ENCODE measurements at places on chromosomes 5 and 9.

DNA sequence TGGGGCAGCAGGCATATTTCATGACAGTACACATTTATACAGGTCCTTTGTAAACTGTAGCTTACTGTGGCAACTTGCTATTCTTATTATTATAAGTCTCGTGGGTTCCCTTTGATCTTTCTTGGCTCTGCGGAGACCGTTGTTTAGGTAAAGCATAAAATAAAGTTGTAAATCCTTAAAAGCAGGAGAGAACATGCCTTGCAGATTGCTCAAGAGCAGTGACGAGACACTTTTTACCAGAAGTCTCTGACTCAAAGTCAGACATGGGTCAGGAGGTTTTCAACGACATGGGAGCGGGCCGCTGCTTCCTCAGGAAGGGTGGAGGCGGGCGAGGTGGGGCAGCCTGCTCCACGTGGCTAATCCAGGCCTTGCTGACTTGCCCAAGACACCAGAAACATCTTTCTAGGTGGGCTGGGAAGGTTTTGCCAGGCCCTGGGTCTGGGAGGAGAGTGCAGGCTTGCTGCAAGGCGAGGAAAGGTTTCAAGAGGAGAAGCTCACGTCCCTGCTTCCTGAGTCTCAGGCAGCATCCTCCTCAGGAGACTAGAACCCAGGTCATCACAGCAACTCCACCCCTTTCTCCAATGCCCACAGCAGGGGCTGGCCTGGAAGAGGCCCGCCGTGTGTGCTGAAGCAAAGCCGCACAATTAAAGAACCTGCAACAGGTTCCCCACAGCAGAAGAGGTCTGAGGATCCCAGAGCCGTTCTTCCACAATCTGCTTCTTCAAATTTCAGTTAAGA is 6.5 kb downstream of the TBC1D2 start:
- no peak for DNase-seq

- no peak for DNase-seq
These were observed 62.4 kb downstream of the SLC36A1 start for GRCh38 chr5:151509836-151510235.

GRCh38 chr5:51018423-51018822 is 352.0 kb downstream of the PARP8 start:
- DNase-seq = no peak

DNA sequence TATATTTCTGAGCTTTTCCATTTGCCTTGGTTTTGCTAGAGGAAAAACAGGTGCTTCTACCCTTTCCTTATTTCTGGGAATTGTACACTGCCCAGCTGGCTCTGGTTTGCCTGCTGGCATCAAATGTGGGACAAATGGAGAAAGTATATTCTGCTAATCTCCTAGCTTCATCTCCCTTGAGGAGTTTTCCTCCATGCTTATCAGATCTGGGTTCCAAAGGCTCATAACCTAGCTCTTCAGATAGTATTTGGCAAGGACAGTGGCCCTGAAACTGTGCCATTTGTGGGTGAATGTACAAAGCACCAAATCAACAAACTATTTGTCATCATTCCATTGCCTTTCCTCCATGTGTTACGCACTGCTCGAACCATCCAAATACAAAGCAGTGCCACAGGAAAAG is 16.2 kb downstream of the PRLR start:
- DNase-seq = no peak

DNA sequence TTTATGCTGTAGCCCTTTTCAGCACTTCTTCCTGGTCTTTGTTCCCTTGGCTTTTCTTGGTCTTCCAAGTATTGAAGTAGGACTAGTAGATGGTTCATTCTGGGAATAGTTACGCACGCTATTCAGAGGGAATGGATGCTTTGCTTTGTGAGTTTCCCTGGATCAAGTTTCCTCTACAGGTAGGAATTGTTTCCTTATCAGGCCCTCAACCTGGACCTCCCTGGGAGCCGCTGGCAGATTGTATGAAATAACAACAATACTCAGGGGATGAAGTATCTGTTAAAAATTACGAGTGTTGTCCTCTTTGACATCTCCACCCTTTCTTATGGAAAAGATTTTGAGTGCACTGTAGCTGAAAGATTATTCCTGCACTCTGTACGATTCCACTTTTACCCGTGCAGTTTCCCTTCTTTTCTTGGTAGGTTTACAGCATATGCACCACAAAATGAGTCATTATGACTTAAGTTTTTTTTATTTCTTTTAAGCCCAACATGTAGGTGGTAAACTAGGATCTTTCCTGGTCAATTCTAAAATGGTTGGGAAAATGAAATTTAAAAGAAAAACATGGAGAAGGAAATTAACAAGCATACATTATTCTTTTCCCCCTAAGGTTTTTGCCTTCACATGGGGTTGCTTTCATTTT is 57.9 kb downstream of the ARHGAP26 start:
- no peak for DNase-seq

GRCh38 chr5:34900652-34901051 is 14.7 kb downstream of the RAD1 start:
- DNase-seq = no peak

DNA sequence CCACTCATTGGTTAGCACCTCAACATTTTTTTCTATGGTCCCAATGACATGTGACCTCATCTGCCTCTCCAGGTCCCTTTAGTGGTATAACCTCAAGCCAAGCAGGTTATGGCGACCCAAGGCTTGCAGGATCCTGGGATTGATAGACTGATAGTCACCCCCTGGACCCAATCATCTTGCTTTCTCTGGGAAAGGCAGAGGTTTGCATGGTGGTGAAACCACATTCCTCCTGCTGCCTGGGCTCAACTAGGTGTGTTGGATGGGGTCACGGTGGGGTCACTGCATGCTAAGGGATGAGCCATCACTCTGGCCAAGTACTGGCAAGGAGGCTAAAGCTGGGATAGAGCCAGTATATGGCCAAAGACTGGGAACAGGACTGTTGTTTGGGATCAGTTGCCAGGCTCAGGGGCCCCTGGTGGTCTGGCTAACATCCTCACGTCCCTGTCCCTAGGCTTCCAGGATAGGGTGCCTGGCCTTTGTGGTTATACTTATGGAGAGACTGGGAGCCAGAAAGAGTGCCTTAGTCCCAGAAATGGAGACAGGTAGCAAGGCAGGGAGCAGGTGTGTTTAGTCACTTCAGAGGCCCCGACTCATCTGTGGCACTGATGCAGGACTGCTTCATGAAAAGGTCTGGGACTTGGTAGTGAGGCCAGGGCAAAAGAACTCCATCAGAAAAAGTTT is 4.6 kb upstream of the SMIM32 start:
- DNase-seq = no peak

DNA sequence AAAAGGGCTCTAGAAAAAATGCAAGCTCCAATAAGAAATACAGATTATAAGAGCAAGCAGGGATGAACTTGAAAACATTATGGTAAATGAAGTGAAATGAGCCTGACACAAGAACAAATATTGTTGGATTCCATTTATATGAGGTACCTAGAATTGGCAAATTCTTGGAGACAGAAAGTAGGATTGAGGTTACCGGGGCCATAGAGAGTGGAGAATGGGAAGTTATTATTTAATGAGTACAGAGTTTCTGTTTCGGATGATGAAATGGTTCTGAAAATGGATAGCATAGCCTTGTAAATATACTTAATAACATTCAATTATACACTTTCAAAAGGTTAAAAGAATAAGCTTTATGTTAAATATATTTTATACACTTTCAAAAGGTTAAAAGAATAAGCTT is 75.6 kb upstream of the SLC12A2 start:
- DNase-seq = no peak

- no peak for DNase-seq
These were observed 211.5 kb upstream of the TAS2R1 start for GRCh38 chr5:9841516-9842170.

DNA sequence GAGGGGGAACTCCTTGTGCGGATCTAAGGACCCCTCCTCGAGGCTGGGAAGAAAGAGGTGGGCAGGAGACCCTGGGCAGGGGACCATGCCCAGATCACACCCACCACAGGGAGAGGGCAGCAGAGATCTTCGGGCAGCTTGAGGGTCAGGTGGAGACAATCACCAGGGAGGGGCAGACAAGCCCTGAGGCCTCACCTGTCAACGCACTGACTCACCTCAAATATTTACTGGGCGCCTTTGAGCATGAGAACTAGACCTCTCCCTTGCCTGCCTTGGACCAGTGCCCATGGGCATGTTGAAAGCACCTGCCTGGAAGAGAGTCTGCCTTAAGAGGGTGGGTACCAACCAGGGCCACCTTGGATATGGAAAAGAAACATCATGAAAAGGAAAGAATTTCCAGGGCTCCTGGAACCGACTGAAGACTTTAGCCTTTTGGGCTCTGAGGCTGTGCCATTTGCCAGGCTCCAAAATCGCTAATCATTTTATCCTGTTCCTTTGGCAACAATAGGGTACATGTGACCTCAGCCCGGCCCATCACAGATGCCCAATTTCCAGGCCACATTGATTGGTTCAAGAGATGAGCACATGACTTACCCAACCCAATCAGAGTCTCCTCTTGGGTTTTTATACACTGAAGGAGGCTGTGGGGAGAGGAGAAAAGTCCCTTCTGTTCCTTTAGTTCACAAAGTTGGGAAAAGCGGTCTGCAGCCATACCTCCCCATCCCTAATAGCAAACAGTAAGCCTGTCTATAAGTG is 10.4 kb upstream of the SPINK4 start:
- no peak for DNase-seq

DNA sequence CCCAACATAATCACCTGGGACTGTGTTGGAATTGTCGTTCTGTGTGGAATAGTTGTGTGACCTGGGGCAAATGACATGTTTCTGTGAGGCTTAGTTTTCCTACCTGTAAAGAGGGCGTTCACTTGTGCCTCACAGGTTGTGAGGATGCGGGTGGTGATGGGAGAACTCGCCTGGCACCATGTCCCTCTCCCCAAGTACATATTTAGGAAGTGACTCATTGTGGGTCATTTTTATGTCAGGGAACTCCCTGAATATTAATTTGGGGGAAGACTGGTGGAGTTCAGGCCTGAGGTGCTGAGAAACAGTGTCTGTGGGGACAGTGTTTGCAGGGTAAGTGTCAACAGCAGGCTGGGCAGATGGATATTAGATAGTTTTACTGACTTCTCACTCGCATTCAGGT is 144.7 kb downstream of the KDM4C start:
- no peak for DNase-seq

DNA sequence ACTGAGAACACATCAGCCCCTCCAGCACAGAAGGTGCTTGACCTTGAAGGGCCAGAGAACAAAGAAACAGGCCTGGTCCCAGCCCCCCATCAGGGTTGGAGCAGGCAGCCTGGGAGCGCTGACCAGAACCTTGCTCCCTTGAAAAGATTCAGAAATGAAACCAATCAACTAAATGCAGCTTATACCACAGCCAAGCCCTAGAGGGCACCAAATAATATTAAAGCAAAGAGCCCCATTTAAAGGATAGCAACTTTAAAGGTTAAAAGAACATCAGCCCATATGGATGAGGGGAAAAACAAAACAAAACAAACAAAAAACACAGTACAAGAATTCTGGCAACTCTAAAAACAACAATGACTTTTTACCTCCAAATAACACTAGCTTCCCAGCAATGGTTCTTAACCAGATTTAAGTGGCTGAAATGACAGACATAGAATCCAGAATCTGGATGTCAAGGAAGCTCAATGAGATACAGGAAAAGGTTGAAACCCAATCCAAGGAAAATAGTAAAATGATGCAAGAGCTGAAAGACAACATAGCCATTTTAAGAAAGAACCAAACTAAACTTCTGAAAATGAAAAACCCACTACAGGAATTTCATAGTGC is 471.9 kb downstream of the MTRR start:
- no peak for DNase-seq

DNA sequence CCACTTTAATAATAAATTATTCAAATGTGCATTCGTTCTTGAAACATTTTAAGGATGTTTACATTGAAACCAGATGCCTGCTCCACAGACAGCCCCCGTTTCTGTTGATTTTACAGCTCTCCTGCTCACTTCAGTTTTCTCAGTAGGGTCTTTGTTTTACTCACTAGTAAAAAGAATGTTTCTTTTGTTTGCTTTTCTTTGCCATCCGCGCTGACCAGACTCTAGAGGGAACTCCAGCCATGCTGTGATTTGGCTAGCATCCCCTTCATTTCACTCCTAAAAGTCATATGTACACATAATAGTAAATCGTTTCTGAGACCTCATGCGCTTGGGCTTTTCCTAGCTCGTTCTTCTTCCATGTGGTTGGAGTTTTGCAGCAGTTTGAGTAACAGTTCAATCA is 28.7 kb upstream of the PALM2AKAP2 start:
- no peak for DNase-seq

GRCh38 chr5:56681346-56681745 is 134.0 kb upstream of the MAP3K1 start:
- no peak for DNase-seq

GRCh38 chr5:125408448-125409233 is 662.2 kb upstream of the ZNF608 start:
- no peak for DNase-seq

GRCh38 chr5:2752821-2753439 is 1.5 kb upstream of the IRX2 start:
- no peak for DNase-seq

DNA sequence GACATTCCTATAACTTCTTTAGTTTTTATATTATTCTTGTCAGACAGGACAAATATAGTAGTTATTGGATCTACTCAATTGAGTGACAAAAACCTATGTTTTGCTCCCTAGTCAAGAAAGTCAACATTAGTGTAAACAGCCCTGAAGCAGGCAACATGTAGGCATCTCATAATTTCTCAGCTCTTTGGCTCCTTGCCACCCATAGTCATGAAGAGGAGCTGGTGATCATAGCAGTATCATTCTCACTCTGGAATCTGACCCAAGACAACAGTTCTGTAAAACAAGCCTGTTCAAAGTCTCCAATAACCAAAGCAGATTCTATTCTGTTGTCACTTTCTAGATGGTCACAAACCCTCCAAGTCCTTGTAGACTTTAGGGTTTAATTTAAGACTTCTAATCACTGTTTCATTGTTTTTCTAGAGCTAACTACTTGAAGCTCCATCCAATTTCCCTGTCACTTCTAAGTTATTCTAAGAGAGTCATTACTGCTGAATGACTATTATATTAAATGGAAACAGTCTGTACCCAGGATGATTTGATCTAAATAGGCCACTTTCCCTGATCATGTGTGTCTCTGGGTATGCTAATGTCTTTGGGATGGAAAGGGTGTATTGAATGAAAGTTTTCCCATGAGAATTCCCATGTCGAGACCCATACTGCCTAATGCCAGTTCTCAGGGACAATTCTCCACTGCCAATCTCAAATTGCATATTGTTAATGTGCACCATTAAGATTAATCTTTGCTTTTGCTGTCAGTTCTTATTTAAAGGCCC is 533.3 kb downstream of the ACTL7B start:
- no peak for DNase-seq

- no peak for DNase-seq
These were observed 40.9 kb downstream of the NACC2 start for GRCh38 chr9:136054146-136054545.

- DNase-seq = no peak
These were observed 209.2 kb upstream of the PAPPA start for GRCh38 chr9:115944166-115944948.

- peak; percentile 34 for DNase-seq
These were observed 42.5 kb upstream of the RIC1 start for GRCh38 chr9:5586391-5586802.

Measured in central memory CD4-positive, alpha-beta T cell (primary cell).